Stimulated activated CD8-positive, alpha-beta memory T cell treated with anti-CD3 and anti-CD28 coated beads, Interleukin-7, amount 100 ng/mL, for 1 hour (primary cell): ENCODE measurements at places on chromosomes 4 and X.

DNA sequence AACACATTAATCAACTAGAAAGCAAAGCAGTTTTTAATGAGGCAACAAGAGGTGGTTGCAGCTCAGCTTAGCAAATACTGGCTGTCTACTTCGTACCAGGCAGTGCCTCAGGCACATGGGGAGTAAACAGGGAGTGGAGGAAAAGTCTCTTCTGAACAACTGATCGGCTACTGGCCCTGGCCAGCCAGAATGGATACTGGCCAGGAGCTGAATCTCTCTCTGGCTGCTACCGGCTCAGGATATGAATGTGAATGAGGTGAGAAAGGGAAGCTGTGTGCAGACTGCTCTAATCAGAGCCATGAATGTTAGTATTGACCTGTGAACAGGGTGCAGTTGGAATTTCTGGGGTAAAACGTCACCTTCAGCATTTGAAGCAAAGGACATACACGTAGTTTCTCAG, 77.3 kb downstream of the STK32B start:
- DNase-seq = no peak

DNA sequence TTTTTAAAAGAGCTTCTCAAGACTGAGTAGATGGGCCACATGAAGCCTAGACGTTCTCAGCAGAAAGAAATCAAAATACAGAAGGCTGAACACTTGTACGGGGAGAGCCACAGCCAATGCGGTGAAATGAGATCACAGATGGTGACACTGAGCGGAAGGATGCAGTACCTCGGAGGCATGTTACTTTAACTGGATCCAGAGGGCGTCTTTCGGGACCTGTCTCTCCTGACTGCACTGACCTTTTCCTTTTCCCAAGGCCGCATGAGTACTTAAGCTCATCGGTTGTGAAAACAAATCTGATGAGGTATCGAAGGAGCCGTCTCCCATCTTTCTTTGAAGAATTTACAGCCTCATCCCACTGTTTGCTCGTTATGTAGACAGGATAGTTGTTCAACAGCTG, 32.6 kb downstream of the BEND4 start:
- no peak for DNase-seq

DNA sequence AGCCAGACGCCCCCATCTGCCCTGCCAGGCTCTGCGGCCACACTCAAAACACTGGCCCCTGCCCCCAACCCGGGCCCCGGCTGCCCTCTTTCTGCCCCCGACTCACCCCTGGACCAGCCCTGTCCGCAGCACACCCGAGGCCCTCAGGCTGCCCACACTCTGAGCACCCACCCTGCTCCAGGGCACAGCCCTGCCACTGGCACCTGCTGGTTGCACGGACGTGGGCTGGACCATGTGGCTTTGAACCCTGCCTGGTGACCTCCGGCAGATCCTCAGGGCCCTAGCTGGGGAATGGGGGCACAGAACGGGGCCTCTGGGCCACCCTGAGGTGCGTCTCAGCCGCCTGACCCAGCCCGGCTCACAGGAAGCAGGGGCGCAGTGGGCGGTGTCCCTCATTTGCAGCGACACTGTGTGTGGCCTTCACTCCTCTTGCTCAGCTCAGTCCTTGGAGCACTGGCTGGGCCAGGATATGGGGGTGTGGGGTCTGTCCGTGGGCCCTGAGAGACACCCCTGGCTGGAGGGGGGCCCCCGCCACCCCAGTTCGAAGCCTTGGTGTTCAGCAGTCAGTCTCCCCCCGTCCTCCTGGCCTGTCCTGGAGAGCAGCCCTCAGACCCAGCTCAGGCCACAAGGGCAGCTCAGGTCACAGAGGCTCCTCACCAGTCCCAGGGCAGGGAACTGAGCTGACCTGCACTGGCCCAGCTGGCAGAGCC, 73.2 kb downstream of the FAM53A start:
- no peak for DNase-seq

DNA sequence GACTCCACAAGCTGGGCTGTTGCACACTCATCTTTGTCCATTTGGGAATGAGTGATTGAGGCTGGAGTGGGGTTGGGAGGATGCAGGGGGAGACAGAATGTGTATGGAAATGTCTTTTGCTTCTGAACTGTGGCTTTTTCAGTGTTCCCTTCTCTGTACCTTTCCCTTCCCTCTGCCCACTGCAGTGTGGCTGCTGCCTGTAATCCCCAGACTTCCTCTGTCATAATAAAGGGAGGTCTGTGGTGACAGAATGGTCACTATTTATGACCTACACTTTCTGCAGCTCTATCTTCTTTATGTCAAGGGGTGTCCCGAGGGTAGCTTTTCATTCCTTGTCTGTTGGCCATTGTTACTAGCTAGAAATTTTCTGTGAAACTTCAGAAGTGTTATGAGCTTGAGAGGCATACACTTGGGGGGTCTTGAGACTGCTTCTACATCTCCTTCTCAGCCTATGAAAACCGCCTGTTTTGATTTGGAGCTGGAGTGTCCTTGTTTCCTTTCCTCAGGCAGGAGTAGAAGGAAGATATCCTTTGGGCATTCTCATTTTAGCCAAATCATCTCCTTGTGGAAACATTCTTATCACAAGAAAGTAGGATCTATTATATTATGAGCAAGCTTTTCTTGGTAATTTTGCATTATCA, 63.0 kb downstream of the ANK2 start:
- no peak for DNase-seq

DNA sequence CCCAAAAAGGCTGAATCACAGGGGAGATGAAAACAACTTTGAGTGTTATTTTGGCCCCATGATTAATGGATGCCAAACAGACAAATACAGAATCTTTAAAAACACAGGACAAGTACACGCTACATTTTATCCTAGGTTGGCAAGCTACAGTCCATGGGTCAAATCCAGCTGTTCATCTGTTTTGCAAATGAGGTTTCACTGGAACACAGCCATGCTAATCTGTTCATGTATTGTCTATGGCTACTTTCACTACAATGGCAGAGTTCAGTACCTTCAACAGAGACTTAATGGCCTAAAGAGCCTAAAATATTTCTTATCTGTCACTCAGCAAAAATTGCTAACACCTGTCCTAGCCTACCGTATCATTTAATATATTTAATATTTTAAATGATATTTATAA, 1548.5 kb upstream of the IGFBP7 start:
- DNase-seq = no peak

DNA sequence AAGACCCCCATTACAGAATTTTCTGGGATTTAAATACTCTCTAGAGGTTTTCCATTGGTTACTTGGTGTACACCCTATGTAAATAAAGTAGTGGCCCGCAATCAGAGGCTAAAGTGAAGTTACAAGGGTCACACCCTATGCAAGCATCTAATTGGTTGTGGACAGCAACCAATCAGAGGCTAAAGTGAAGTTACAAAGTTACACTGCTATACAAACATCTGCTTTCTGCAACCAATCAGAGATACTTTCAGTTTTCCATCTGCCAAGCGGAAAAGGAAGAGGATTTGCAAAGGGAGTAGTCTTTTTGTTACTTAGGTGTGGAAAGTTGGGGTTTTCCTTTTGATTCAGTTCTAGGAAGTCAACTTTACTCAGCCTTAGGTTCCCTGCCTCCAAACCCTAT, 2.0 kb upstream of the ATRX start:
- no peak for DNase-seq

DNA sequence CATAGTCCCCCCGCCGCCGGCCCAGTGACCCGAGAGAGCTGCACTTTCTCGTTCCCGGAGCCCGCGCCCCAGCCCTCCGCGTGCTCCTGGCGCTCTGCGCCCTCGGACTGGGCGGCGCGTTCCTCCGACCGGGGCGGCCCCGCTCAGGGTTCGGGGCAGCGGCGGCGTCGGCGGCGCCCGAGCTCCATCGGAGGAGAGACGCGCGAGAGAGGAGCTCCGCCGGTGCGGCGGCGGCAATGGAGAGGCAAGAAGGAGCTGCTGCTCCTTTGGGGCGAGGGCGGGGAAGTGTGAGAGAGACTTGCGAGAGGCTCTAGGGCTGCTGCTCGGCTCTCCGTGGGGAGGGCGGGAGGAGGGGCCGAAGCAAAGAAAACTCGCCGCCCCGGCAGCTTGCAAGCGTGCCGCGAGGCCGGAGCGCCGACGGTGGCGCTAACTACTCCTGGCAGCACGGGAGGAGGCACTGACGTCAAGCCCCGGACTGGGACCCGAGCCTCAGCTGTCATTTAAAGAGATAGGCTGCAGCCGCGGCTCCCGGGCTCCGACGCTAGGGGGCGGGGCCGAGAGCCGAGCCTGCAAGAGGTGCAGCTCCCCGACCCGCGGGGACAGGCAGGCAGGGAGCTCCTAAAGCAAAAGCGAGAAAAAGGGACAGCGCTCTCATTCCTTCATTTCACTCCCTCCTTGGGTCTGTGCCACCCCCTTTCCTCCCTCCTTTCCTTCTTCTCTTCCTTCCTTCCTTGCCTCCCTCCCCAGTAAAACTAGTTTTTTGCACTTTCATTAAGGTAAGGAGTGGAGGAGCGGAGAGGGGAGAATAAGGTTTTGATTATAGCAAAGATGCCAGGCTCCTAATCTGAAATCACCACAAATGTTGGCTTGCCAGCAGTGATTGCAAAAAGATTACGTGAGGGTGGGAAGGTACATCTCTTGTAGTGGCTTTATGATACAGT, at the start of gene KCTD8:
KCTD8 (minus strand) TSS at position 289 of the 941 bp plus-strand sequence.
- DNase-seq = no peak

- no peak for DNase-seq
Measured at GRCh38 chrX:122134291-122134690, 1049.8 kb upstream of the GRIA3 start.
